ENCODE measurements at places on chromosomes 16 and 17.

DNA sequence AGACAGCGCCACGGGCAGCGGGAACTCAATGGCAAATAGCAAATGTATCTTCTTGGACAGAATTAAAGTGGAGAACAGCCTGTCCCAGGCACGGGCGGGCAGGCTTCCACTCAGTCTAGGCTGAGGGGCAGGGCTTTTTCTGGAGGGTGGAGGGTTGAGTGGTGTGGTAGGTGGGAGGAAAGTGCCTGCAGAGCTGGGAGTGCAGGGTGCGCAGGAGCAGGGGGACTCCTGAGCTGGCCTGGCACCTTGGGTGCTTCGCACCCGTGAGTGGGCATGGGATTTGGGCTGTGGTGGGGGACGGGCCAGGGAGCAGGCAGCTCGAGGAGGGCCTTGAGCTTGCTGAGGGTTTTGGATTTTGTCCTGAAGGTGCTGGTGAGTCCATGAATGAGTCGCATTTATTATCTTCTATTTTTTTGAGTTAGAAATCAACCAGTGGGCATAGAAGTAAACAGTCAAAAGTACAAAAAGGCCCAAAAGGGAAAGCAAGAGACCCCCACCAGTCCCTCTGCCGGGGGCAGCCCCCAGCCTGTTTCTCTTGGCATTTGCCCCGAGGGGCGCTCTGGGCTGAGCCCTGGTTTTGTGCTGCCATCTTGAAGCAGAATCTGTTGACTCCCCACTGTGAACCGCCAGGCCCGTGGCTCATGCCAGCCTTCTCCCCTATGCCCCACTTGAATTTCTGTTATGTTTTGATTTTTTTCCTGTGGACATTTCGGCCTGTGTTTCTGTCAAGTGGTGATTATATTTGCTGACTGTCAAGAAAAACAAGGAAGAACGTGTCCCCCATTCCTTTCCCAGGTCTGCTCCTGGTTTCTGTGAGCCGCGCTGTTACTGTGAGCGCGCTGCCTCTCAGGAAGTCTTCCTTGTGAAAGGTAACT lies 8.2 kb downstream of the ADORA2B start:
- DNase-seq = no peak

DNA sequence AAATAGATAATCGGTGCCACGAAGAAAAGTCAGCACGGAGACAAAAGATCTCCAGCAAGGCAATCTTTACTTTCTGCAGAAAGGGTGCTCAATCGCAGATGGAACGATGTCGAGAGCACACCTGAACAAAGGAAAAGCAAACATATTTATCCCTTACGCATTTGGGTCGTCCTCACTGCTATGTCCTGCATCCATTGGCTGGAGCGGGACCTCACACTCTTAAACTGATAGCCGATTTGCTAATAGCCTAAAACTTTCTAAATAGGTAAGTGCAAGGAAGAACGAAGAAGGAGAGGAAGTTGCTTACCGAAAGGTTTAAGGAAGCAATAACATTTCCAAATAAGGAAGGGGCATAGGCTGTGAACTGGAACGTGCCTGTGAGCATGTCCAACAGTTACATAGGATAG lies 1.2 kb upstream of the AKAP10 start:
- DNase-seq = peak; percentile 27

DNA sequence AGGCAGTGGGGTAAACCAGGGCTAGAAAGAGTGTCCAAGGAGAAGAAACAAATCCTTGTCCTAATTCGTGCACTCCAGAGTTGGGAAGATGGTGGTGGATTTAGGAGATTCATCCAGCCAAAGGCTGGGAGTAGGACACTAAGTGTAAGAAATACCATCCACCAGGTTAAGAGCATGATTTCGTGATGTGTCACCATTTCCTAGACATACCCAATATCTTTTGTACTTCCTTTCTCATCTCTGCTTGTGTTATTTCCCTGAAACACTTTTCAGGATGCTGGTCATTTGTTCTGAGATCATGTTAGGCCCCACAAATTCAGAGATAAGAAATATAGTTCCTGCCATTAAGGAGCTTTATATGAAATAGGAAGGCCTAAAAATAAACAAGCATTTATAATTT lies 106.3 kb upstream of the HLF start:
- no peak for DNase-seq

DNA sequence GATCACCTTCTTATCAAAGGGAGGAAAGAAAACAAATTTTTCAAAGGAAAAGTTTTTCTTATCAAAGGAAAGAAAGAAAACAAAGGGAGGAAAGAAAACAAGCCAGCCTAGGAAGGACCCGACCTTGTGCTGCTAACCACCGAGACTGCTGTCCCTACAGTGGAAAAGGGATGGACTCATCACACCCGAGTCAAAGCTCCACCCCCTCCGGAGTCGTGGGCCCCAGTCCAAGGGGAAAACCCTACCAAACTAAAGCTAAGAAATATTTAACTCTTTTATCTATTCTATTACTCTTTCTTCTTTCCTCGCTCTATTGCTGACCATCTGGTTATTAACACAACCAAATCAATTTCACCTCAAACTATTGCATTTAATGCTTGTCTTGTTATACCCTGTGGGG lies 6.1 kb upstream of the ENDOV start:
- no peak for DNase-seq

DNA sequence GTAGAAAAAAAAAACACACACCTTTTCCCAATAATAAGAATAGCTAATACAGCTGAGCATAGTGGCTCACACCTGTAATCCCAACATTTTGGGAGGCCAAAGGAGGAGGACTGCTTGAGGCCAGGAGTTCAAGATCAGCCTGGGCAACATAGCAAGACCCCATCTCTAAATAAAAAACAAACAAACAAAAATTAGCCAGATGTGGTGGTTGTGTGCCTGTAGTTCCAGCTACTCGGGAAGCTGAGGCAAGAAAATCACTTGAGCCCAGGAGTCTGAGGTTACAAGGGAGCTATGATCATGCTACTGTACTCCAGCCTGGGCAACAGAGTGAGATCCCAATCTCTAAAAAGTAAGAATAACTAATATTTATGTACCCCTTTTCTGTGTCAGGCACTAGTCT lies 42.8 kb upstream of the GFOD2 start:
- DNase-seq = no peak

DNA sequence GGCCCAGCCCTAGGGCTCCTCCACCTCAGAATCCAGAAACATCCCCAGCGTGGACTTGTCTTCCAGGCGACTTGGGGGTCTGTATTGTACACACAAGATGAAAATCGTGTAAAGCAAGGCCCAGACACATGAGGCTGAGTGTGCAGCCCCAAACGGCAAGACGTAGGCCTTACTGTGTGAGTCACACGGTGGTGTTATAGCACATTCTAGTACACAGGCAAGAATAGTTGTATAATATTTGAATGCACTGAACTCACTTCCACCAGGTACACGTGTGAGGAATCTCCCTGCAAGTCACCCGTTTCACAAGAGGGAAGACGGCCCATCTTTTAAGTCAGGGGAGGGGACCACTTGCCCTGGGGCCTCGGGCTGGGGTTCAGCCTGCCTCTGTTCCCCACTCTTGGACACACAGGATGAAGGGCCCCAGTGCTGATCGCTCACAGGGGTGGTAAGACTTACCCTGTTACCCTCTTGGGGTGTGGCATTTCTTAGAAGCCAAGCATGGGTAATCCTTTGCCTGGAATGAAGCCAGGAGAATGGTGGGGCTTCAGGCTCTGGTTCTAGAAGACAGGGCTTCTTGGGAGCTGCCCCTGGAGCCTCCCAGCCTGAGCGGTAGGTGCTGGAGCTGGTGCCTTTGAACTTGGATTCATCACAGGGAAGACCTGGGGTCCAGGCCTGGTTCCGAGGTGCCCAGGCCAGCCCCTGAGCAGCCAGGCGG lies 71.3 kb downstream of the SREBF1 start:
- DNase-seq = no peak

- DNase-seq = peak; percentile 12
Observed at GRCh38 chr17:13084420-13084819, 66.6 kb upstream of the ELAC2 start.

Measured in B cell (primary cell).